T-helper 2 cell treated with Interferon-gamma antibody and Interleukin-4, amounts not matched to agents 5 μg/mL and 100 μg/mL, for 36 hours (primary cell): ENCODE measurements at places on chromosomes 4 and X.

DNA sequence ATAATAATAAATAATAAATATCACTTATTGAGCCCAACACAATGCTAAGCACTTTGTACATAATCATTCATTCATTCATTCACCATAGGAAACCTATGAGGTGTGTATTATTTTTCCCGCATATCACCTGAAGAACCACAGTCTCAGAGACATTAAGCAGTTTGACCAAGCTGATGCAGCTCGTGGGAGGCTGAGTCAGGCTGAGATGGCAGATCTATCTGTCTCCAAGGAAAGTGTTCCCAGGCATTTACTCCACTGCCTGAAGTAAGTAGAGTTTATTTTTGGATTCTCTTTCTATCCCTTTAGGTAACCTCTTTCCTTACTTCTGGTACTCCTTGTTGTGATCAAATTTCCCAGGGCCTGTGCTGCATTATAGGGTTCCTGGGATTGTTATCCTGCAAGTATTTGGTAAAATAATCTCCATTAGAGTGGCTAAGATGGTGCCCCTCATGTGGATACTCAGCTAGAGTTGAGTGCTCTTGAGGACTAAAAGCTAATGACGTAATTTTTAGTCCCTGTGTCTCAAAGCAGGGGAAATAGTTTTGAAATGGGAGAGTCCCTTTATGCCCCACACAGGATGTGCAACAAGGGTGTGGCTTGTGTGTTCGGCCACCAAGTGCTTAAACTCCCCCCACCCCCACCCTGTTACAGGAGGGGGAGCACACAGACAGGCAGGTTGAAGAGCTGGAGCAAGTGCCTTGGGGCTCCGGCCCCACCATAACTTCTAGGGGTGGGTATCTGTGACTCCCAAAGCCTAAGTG, 467.0 kb downstream of the STIM2 start:
- DNase-seq: no peak

DNA sequence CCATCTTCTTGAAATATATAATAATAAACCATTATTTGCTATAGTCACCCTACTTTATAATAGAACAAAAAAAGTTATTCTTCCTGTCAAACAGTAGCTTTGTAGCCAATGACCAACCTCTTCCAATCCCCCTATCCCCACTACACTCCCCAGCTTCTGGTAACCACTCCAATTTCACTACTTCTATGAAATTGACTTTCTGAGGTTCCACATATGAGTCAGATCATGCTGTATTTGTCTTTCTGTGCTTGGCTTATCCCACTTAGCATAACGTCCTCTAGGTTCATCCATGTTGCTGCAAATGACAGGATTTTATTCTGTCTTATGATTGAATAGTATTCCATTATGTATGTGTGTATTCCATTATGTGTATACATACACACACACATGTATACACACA, 809.7 kb upstream of the NDST4 start:
- DNase-seq: no peak

DNA sequence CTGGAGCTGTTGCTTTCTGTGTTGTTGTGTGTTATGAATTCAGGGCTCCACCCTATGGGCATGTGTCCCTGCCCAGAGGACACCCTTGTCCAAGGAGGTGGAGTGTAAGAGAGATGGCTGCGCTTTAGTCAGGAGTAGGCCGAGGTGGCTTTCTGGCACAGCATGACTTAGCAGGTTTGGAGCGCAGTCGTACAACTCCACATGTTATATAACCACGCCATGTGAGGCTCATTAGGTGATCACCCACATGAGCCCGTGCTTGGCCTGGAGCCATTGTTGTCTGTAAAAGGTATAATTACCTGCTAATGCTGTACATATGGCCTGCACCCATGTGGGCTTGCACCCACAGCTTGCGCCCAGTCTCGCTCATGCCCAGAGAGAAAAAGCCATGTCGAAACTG, 15.8 kb upstream of the ANAPC4 start:
- no peak for DNase-seq

GRCh38 chr4:183897193-183897592, 7.9 kb upstream of the STOX2 start:
- DNase-seq: no peak

- DNase-seq: no peak
Observed at GRCh38 chr4:133865612-133866327, 335.8 kb downstream of the PABPC4L start.

- DNase-seq: no peak
Observed at GRCh38 chr4:129978315-129978714, 882.4 kb downstream of the C4orf33 start.

DNA sequence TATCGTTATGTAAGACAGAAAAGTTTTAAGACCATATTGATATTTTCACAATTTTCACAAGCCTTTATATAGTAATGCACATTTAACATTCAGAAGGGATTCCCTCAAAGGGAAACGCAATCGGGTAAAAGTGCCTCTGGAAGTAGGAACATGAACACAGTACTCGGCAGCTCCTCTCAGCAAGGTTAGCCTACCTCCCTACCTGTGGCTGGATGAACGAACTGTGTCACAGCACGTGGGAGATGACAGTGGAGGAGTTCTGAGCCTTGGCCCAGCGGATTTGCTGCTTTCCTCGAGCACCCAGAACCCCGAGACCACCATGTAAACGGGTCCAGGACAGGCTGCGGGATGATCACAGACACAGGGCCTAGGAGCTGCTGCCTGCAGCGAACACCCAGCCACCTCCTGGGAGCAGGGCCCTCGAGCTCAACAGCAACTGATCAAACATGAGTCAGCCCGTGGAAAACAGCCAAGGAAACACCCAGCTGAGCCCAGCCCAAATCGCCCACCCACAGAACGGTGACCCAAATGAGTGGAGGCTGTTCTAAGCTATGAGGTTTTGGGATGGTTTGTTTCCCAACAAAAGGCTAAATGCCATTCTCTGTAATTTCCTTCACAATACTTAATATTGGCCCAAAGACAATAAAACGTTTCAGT, 30.4 kb downstream of the FAT1 start:
- DNase-seq: no peak

DNA sequence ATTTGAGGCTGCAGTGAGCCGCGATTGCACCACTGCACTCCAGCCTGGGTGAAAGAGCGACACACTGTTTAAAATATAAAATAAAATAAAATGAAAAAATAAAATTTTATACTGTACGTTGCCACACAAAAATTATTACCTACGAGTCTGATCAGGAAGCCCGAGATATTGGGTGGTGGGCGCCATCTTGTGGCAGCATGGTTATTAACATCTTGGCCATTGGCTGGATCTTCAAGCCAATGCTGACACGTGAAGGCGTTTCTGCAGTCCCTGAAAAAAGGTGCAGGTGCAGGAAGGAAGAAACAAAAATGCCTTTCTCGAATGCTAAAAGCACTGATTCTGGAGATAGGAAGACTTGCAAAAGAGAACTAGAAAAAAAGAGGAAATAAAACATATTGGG, 4.9 kb upstream of the TLR8 start:
- peak; percentile 27 for DNase-seq

GRCh38 chr4:122548452-122548851, 72.4 kb downstream of the IL21 start:
- DNase-seq: no peak

DNA sequence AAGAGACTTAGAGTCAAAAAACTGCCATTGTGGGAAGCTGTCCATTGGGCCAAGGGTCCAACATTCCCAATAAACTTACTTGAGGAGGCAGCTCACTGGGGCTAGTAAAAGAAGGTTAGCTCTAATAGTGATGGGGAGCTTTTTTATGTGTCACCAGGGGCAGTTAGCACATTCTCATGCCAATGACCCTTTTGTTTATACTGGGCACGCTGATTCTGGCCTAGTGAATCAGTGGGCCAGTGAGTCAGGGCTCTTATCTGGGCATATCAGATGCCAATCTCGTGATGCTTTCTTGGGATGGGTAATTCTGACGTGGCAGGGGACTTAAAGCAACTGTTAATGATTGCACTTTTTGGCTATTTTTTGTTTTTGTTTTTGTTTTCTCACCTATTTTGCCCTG, 27.8 kb downstream of the TCEAL1 start:
- DNase-seq: no peak

GRCh38 chr4:13527192-13527980, 16.9 kb downstream of the NKX3-2 start:
- no peak for DNase-seq

DNA sequence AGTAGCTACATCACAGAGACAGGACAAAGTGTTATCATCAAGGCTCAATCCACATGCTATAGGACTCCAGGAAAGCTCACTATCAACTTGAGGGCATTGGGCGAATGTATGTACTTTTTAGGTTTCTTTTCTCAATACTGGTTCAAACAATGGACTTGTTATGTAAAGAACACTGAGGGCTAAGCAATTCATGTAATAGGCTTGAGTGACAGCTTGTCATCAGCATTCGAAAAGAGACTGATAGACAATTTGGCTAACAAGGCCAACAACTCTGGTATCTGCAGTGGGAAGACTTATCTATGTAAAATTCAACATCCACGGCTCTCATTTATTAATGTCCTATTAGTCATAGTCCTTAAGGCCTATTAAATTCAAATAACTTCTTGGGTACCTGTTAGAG, 141.1 kb downstream of the NPNT start:
- no peak for DNase-seq

- DNase-seq: peak; percentile 9
Observed at GRCh38 chrX:46686003-46686645, 72.8 kb downstream of the SLC9A7 start.

GRCh38 chr4:4730249-4730648, 129.2 kb upstream of the MSX1 start:
- DNase-seq: no peak

DNA sequence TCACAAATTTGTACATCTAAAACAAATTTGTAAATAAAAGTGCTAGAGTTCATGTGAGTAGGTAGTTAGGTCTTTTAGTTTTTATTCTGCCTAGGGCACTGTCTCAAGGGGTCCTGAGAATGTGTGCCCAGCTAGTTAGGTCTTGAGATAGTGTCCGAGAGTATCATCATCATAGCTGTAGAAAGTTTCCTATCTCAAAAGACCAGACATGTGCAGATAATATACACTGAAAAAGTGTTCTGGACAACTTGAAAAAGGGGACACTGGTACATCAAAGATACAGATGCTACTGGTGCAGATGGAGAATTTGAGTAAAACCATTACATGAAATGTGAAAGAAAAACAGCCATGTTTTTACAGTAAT, 1.8 kb upstream of the ZCCHC4 start:
- no peak for DNase-seq

DNA sequence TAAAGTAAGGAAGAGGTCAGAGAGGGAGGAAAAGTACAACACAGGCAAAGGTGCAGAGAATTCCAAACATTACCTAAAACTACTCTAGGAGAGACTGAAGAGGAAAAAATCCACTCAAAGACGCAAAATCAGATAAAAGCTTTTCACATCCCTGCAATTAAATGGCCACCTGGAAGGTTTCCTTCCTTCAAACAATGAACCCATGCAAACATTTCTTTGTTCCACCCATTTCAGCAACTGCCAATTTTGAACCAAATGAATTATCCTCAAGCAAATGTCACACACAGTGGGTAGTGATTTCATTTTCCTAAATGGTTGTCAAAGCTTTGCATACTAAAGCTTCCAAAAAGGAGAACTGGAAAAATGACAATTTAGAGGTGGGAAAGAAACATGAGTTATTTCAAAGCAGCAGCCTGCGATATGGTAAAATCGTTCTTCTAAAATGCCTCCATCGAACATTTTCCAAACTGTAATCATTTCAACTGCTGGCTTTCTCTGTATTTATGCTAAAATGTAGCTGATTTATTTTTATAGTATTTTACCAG, 45.0 kb downstream of the APBB2 start:
- no peak for DNase-seq

- DNase-seq: no peak
Observed at GRCh38 chr4:125762537-125762936, 447.8 kb downstream of the FAT4 start.

DNA sequence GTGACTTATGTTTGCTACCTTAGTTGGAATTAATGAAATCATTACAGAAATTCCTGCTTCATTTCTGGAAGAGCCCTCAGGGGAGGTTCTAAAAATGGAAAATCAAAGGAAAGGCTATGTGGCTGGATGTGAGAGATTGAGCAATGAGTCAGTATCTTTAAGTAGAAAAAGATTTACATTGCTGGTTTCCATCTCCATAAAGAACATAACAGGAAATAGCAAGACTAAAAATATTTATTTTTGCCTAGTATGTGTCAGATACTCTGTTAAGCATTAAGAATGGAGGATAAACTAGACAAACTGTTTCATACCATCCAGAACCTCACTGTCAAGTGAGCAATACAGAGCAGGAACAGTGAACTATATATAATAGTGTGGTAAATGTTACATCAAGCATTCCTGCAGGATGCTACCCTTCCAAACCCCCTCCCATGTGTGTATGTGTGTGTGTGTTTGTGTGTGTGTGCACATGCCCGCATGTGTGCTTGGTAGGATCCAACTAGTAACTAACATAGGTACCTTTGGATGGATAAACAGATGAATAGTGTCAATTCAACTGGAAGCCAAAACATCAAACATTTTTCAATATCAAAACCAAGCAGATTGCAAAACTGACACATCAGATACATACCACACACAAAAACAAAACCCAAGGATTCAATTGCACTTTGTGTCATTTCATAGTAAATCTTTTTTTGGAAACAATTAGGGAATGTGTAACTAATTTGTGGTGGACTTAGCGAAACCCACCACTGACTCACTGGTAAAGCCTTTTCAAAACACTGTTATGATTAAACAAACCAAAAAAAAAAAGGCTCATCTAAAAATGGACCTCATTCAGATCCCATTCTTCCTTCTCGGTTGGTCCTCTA, 223.4 kb downstream of the SHROOM3 start:
- no peak for DNase-seq

DNA sequence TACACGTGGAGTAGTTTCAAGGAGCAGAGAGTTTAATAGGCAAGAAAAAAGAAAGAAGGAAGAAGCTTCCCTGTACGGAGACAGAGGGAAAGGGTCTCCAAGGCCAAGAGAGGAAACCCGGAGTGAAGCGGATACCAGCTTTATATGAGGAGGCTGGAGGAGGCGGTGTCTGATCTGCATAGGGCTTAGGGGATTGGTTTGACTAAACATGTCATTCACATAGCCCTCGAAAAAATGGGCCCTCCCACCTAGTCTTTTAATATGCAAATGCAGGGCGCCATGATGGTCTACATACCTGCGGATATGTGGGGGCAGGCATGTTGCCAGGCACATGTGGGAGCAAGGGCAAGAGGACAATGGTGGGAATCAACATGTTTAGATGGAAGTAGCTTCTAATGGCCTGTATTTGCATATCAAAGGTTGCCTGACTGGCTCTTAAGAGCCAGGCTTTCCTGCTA, 103.1 kb upstream of the UGT8 start:
- no peak for DNase-seq

- DNase-seq: no peak
Observed at GRCh38 chr4:122636697-122637096, 15.8 kb upstream of the IL21 start.

GRCh38 chrX:112819813-112820212, 20.8 kb downstream of the AMOT start:
- no peak for DNase-seq

- no peak for DNase-seq
Observed at GRCh38 chr4:101200561-101200960, 146.8 kb downstream of the PPP3CA start.

- DNase-seq: no peak
Observed at GRCh38 chrX:109997786-109998452, 5.0 kb upstream of the TMEM164 start.
